ENCODE measurements at places on chromosomes 2 and 18.

GRCh38 chr2:101388232-101388631 lies 929 bp upstream of the CREG2 start:
- peak; percentile 63 for DNase-seq

- DNase-seq = no peak
Measured at GRCh38 chr2:161965994-161966393, 108.0 kb downstream of the DPP4 start.

GRCh38 chr2:232023426-232023825 lies 61.9 kb downstream of the DIS3L2 start:
- DNase-seq = no peak

GRCh38 chr2:182649316-182649715 lies 66.7 kb upstream of the DNAJC10 start:
- peak; percentile 11 for DNase-seq

GRCh38 chr2:154855138-154855537 lies 156.6 kb downstream of the KCNJ3 start:
- no peak for DNase-seq

GRCh38 chr18:76177160-76177559 lies 317.9 kb downstream of the ZNF516 start:
- DNase-seq = no peak

DNA sequence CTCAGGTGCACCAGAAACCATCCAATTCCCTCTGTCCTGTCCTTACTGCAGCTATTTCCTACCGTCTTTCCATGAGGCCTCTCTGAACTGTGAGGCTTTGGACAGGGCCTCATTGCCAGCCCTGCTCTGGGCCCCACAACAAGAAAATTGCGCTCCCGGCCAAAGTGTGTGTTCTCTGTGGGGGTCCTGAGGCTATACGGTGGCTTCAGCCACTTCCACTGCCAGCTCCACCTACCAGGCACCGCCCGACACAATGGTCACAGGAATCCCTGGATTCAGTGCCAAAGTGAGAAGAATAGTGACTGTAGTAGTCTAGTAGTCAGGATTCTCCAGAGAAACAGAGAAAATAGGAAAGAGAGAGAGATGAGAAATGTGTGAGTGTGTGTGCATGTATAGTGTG lies 140.2 kb downstream of the IRS1 start:
- DNase-seq = no peak

GRCh38 chr2:117127680-117128079 lies 686.8 kb upstream of the DDX18 start:
- no peak for DNase-seq

GRCh38 chr2:200962811-200963123 lies 693 bp downstream of the ORC2 start:
- no peak for DNase-seq

- no peak for DNase-seq
Measured at GRCh38 chr2:187658952-187659525, 104.8 kb upstream of the TFPI start.

GRCh38 chr2:205975082-205975949 lies 110.7 kb downstream of the INO80D start:
- no peak for DNase-seq

- peak; percentile 37 for DNase-seq
Measured at GRCh38 chr2:63741884-63742579, 99.7 kb upstream of the UGP2 start.

GRCh38 chr2:45191976-45192375 lies 182.7 kb upstream of the SIX2 start:
- no peak for DNase-seq

- no peak for DNase-seq
Measured at GRCh38 chr2:47414682-47415458, 11.9 kb downstream of the MSH2 start.

DNA sequence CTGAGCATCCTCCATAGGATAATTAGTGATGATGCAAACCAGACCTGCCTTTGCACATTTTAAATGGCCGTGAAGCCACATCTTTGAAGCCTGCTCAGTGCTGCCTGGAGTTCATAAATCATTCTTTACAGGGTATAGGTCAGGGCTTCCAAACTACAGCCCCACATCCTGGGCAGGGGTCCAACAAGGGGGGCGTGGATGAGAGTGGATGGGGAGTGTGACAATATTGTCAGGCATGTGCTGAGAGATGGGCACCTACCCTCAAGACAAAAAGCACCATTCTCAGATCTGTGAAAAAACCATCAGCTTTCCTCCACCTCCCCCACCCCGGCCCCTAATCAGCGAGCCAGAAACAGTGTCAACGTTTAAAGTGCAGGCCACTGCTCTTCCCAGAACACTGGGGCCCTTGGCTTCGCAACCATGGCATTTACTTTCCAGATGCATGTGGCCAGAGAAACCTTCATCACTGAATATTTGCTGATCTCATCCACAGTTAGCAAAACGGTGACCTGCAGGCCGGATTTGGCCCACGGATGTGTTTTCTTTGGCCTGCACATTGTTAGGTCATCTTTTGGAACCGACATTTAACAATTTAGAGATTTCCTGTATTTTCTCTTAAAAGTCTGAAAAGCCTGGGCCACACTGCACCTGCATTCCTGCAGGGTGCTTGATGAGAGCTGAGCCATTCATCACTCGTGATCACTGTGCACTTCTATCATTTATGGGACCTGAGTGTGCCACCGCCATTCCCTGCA lies 130.7 kb downstream of the ANKRD44 start:
- DNase-seq = no peak

- no peak for DNase-seq
Measured at GRCh38 chr2:157259386-157259785, 1.9 kb downstream of the GALNT5 start.

DNA sequence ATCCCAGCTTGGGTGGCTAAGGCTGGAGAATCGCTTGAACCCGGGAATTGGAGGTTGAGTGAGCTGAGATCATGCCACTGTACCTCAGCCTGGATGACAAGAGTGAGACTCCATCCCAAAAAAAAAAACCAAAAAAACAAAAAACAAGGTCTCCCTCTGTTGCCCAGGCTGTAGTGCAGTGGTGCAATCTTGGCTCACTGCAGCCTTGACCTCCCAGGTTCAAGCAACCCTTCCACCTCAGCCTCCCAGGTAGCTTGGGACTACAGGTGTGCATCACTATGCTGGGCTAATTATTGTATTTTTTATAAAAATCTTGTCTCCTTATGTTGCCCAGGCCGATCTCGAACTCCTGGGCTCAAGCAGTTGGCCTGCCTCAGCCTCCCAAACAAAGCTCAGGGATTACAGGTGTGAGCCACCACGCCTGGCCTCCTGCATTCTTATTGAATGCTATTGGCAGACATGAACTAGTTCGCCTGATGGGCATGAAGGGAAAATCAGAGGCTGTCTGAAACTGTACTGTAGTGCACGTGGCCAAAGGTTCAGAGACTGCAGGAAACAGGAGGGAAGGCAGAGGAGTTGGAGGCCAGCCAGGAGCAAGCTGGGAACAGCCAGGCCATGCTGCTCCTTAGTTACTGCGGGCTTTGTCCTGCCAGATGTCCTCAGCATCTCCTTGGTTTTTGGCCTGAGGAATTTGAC lies 16.0 kb upstream of the ASXL2 start:
- no peak for DNase-seq

GRCh38 chr2:126776255-126776654 lies 120.3 kb downstream of the GYPC start:
- DNase-seq = no peak

- peak; percentile 27 for DNase-seq
Measured at GRCh38 chr2:23751747-23752265, 175.1 kb downstream of the ATAD2B start.

DNA sequence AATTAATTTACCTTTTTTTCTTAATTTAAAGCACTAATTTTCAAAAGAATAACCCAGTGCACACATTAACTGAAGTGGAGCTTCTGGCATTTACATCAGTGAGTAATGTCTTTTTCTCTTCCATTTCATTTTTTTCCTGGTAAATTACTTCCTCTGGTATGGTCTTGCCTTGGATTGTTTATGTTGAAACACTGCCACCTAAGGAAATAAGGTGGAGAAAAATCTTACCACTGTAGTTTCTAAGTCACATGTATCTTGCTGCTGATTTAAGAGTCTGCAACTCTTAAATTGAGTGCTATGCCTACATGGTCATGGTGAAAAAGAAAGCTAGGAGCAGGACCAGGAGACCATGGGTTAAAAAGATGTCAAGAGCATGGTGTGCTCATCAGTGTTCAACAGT lies 51.0 kb downstream of the TTC27 start:
- DNase-seq = peak; percentile 4

GRCh38 chr2:118224895-118225311 lies 136.6 kb downstream of the INSIG2 start:
- no peak for DNase-seq

DNA sequence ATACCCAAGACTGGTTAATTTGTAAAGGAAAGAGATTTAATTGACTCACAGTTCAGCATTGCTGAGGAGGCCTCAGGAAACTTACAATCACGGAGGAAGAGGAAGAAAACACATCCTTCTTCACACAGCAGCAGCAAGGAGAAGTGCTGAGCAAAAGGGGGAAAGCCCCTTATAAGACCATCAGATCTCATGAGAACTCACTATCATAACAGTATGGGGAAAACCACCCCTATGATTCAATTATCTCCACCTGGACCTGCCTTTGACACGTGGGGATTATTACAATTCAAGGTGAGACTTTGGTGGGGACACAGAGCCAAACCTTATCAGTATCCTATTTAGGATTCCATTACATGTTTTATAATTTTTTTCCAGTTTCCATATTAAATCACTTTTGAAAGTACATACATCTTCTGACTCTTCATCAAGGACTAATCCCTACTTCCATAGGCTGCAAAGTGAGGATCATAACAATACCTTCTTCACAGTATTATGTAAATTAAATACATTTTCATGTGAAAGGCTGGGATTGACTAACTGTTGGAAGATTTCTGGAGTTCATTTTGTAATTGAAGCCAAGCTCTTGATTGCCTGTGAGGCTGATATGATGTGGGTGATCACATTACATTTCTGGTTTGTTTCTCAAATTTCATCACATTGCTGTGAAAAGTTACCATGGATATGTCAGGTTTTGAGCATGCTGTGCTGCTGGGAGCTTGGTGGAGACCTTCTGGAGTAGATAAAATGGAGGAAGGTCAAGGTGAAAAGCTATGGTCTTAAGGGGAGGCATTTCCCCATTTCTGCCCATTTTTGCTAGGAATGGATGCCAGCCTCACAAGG lies 31.7 kb upstream of the CERS6 start:
- no peak for DNase-seq

DNA sequence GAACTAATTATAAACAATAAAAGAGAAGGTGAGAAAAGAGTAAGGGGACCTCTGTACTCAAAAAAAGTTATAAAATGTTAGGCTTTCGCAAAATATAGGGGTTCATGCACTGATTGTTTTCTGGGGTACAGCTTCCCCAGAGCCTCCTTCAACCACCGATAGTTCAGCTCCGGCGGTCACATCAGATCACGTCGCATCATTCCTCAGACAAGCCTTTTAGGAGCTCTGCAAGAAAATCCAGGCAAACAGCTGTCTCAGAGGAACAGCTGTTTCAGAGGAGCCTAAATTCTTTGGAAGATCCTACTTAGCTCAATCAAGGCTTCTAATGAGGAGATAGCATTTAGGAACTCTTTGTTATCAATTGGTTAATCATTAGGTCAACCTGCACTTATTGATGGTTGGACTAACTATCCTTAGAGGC lies 78.7 kb downstream of the MYCN start:
- DNase-seq = no peak

DNA sequence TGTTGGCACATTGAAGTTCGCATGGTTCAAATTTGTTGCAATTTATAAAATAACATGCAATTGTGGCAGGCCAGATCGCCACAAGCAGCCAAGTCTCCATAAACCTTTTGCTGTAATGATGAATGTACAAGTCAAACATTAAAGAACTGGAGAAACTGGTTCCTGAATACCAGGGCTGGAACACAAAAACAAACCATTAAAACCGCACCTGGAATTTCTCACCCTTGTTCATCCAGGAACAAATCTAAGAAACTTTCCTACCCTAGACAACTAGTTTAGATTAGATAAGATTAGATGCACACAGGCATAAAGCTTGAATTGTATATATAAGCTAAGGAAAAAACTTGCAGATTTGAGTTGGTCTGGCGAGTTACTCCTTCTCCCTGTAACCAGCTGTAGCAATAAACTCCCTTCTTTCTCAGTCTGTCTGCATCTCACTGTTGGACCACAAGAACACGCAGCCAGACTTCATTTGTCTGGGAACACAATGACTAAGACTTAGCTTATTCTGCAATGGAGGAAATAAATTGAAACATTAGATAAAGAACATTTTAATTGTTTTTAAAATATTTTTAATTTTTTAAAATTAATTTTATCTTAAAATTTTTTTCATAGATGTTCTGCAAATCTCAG lies 1835.5 kb upstream of the LRRTM1 start:
- DNase-seq = no peak

DNA sequence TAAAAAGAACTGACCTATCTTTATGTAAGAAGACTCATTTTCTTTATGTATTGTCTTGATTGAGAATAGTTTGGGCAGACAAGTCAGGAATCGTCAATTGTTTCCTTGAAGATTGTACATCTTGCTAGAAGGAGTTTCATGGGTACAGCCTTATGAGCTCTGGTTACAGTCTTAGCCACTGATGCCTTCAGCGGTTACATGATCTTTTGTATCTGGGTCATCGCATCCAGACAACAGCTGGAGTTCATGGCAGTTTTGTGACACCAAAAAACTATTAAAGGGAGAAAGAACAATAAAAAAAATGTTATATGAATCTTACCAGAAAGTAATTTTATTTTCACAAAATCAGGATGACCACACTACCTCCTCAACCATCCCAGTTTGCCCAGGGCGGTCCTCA lies 520.5 kb upstream of the CDH7 start:
- DNase-seq = no peak

- no peak for DNase-seq
Measured at GRCh38 chr2:98730053-98730706, 752 bp downstream of the MGAT4A start.

DNA sequence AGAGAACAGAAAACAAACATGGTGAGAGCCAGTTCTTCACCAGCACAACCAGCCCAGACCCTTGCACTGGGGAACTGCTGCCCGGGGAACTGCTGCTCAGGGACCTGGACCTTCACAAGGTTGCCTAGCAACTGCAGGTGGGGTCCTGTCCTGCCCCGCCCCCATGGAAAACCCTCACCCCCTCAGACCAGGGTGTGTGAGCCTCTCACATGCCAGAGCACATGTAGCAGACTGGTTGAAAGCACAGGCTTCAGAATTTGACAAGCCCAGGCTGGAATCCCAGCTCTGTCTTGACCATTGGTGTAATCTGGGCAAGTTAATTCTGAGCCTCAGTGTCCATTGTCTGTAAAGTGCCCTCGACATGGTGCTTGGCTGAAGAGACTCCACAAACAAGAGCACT lies 118.6 kb downstream of the LOXHD1 start:
- no peak for DNase-seq

- peak; percentile 67 for DNase-seq
Measured at GRCh38 chr18:51082571-51083267, 52.7 kb downstream of the SMAD4 start.

DNA sequence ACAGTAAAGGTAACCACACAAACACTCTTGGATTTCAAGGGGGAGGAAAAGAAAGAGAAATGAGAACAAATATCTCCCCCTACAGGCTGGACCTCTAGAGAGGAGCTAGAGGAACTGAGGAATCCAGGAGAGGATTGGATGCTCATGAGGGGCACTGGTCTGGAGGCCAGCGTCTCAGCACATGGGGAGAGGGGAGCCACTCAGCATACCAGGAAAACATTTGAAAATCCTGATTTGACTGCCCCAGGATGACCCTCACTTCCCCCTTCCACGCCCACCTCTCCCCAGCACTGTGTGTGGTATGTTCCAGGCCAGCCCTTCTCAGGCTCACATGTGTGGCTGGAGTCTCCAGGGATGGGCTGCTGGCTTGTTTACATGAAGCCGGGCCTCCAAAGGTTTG lies 396.8 kb upstream of the ID2 start:
- no peak for DNase-seq
